ENCODE measurements at places on chromosomes 4 and X.

DNA sequence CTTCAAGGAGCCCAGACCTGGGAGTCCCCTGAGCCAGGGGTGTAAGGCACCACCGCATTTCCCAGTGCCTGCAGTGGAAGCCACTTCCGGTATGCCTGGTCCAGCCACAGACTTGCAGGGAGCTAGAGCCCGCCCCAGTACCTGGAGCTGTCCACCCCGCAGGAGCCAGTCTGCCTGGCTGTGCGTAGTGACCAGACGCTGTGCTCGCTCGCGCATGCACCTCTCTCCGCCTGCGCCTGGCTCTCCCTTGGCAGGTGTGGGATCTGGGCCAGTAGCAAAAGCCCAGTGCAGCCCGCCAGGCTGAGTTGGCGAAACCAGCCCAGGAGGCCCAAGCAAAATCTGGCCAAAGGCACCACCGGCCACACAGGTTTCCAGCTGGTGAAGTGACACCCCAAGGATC lies 973.7 kb upstream of the AGA start:
- DNase-seq, result no peak

- peak; percentile 80 for DNase-seq
These were observed 626 bp upstream of the FRAS1 start for GRCh38 chr4:78056265-78057129.

DNA sequence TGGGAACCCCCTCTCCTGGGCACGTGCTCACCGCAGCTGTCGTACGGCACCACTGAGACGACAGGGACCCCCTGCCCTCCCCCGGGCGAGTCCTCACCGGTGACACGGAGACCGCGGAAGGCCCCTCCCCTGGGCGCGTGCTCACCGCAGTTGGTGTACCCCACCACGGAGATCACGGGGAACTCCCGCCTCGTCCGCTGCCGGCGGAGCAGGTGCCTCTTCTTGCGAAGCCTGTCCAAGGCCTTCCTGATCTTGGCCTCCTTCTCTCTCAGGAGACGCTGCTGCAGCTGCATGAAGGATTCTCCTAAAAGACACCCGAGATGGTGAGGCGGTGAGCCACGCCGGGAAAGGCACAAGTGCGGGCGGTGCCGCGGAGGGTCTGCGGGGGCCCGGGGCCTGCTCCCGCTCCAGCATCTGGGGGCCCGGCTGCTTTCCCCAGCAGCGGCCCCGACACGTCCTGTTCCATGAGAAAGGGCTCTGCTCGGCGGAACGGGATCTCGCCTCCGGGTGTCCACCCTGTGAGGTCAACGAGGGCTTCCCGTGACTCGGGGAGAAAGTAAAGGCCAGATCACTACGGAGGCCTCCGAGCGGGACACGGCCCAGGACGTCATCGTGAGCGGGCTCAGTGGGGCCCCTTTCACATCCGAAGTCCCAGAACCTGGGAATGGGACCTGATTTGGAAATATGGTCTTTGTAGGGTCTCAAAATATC lies 5.8 kb downstream of the GTPBP6 start:
- no peak for DNase-seq

- DNase-seq, result no peak
These were observed 145.1 kb downstream of the SHROOM4 start for GRCh38 chrX:50668860-50669259.

GRCh38 chrX:134669378-134670098 lies 11.3 kb upstream of the PLAC1 start:
- DNase-seq, result no peak

DNA sequence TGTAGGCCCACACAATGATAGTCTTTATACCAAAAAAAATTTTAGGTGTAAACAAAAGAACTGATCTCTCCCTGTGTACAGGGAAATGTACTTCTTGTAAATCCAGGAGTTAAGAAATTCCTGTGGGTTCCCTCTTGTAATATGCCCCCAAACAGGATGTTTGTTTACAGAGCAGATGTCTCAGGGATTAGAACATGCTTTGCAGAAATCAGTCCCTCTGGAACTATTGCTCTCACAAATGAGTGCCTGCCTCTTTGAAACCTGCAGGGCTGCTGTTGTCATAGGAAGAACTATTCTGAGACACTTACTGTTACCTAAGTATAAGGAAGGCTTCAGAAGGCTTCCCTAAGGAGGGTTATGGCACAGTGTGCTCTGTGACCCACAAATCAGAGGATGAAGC lies 35.6 kb downstream of the PAK3 start:
- no peak for DNase-seq

DNA sequence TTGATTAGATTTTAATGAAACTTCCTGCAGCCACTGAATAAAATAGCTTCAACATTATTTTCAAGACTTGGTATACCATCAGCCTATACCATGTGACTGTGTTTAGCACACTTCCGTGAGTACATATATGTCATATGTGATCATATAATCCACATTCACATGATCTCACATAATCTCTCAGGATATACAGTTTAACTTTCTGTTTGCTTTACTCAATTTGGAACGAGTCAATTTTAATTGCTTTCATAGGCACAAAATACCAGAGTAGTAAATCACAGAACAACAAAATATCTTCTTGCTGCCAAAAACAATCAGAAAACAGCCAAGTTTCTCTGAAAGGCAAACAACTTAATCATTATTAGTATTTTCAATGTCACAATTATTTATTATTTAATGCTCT lies 731.1 kb upstream of the DIAPH2 start:
- no peak for DNase-seq

DNA sequence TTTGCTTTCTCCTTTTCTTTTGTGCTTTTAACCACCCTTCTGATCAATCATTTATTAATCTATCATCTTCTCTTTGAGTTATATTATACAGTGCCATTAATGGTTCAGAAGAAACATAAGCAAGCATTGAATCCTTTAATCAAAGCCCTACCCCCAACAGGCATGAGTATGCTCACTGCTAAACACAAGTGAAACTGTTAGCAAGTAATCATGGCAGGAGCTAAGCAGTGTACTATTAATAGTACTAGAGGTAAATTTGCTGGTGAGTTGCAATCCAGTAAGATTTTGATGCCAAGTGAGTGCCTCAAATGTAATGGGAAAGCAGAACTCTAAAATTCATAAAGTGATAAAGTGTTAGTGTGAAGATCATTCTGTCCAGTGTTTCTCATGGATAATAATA lies 57.2 kb downstream of the FNIP2 start:
- DNase-seq, result no peak

GRCh38 chr4:144985531-144985930 lies 112.5 kb downstream of the ANAPC10 start:
- no peak for DNase-seq
